ENCODE measurements at places on chromosomes 12 and 14. TPM values are rescaled to one million over a fixed set of nuclear protein-coding genes. Genes with fewer than 3 reads are reported as not detected.
A peak's percentile ranks its signal among the peaks of the same experiment; 100 is the strongest.

DNA sequence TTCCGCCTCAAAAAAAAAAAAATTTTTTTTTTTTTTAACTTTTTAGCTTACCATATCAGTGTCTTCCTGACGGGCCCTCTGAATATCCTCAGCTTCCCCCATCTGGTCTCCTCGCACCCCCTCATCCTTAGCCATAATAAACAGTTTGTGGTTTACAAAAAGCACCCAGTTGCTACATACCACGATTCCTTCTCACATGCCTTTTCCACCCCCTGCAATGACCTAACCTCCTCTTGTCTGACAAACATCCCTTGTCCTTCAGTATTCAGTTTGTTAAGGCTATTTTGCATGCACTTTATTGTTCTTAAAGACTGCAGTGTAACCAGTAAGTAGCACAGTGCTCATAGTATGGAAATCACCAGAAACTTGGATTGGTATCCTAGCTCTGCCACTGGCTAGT, 88.5 kb downstream of the PPM1H start:
- no peak for DNase-seq

GRCh38 chr12:9049520-9050133, 60.3 kb downstream of the KLRG1 start:
- no peak for DNase-seq

- DNase-seq = peak; percentile 67
Observed at GRCh38 chr14:64573109-64573508, 23.3 kb downstream of the PPP1R36 start.

- DNase-seq = no peak
Observed at GRCh38 chr12:50402264-50403000, 1.7 kb downstream of the LARP4 start.

DNA sequence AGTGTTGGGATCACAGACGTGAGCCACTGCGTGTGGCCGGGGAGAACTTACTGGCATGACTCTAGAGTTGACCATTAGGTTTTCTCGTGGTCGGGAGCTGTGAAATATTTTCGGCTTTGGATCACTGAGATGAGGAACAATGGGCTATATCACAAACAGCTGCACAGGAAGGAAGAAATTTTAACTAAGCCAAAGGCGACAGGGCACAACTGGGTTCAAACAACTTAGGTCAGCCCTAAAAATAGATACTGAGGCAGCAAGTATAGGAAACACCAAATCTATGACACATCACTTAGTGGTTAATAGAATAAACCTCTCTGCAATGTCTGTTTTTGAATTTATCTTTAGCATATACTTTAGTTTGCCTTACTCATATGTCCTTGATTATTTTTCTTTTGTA, 162.9 kb downstream of the LRIG3 start:
- DNase-seq = no peak

- no peak for DNase-seq
Observed at GRCh38 chr12:124224535-124225110, 70.3 kb upstream of the RFLNA start.

GRCh38 chr12:113056631-113057488, at the start of gene DTX1:
TSS of gene DTX1 (plus strand) at chr12:113056730. CDS start at chr12:113058193, 1,463 bp downstream.
- DNase-seq = no peak

The TAS2R8 gene
- not detected for polyA plus RNA-seq

Measured in forelimb muscle (tissue), 1 donor.